ENCODE measurements at places on chromosomes 2 and 18. TPM values are rescaled to one million over a fixed set of nuclear protein-coding genes. Genes with fewer than 3 reads are reported as not detected.

DNA sequence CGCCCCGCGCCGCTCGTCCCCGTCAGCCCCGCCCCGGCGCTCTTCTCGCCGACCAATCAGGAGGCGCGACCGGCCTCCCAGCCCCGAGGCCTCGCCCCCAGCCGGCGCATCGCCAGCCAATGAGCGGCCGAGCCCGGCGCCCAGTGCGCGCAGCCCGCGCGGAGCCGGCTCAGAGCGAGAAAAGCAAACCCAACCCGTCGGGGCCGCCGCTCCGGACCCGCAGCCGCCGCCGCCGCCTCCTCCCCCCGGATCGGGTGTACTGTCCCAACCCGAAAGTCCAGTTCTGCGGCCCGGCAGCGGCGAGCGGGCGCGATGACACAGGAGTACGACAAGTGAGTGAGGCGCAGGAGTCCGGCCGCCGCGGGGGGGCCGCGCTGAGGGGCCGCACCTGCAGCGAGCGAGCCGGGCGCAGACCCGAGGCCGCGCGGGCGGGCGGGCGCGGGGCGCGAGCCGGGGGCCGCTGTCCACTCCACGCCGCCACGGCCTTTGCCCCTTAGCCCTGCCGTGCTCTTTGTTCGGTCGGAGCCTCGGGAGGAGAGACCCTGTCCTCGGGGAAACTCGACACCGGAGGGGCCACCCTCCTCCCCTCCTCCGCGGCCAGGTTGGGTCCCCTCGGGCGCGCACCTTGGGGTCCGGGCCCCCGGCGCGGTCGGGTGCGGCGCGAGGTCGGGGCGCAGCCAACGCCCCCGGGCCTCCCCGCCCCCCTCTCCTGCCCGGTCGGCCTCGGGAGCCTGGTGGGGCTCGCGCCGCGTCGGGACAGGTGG, at the start of gene GRHL1:
Gene GRHL1, plus strand, starts transcription at position 172 of the 764 bp plus-strand sequence. Its CDS starts 141 bp downstream, at position 313.
- DNase-seq = peak; percentile 88

DNA sequence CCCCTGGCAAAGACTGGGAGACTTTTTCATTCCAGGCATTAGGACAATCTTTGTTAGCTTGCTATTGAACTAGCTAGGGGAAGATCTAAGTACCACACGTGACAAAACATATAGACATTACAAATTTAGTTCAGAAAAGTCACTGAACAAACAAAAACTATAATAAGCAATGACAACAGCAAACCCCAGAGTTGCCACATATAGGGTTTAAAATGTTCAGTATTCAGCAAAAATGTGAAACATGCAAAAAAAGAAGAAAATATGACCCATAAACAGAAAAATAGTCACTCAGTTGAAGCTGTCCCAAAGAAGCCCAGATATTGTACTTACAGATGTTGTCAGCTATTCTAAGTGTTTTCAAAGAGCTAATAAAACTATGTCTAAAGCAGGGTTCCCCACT, 431.1 kb upstream of the CDH2 start:
- DNase-seq = no peak

GRCh38 chr2:99809259-99809900, 319.6 kb upstream of the REV1 start:
- no peak for DNase-seq

Gene SDC1
- polyA plus RNA-seq = 45.5 TPM

DNA sequence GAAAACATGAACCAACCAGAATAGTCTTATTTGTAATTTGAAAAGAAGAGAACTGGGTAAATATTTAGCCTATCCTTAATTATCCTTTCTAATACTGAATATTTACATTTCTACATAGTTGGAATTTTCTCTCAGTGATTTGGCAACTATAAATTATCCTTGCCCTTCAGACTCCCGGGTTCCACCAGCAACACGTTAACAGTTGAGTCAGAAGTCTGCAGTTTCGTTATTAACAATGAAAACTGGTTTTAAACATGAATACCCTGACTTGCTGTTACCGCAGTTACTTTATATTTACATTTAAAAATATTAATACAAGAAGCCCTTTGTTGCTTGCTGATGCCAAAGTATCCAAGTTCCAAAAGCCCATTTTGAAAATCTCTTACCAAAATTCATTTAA, 673.0 kb downstream of the ARHGAP15 start:
- peak; percentile 68 for DNase-seq

Gene KIAA1328
- 3.9 TPM for polyA plus RNA-seq

Gene CNPPD1
- 42.2 TPM for polyA plus RNA-seq
